ENCODE measurements at places on chromosomes 6 and 20. TPM values are rescaled to one million over a fixed set of nuclear protein-coding genes. Genes with fewer than 3 reads are reported as not detected.

SNAP25 gene
- total RNA-seq: not detected

DEFB112 gene
- not detected for total RNA-seq

ADGRF4 gene
- not detected for total RNA-seq

THBD gene
- not detected for total RNA-seq

SCUBE3 gene
- not detected for total RNA-seq

MAP7 gene
- total RNA-seq: 1.3 TPM

- DNase-seq: no peak
Observed at GRCh38 chr6:28597924-28598722, 72.4 kb downstream of the GPX5 start.

- DNase-seq: no peak
Observed at GRCh38 chr20:32226391-32226790, 18.7 kb downstream of the POFUT1 start.

DNA sequence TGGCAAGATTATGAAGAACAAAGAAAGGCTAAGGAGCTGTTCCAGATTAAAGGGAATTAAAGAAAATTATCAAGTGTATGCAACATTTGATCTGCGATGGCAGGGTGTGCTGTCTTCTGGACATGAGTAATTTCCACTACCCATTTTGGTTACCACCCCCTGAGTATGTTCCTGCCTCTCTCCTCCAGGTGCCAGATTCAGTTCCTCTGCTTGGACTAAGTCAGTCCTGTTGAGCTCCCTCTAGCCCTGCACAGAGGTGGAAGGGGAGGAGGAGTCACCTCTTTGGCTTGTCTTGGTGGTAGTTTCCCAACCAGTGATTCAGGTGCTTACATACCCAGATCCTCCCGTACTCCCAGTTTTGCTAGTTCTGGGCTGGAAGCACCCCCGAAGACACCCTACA lies 22.2 kb upstream of the SNRPB2 start:
- peak; percentile 13 for DNase-seq

- DNase-seq: peak; percentile 95
Observed at GRCh38 chr20:20860078-20860806, 147.8 kb upstream of the RALGAPA2 start.

GRCh38 chr6:64123761-64124633 lies 488.4 kb downstream of the PHF3 start:
- DNase-seq: no peak
